Right ventricle myocardium inferior (tissue), 1 donor: ENCODE measurements at places on chromosomes 3 and 15. TPM values are rescaled to one million over a fixed set of nuclear protein-coding genes. Genes with fewer than 3 reads are reported as not detected.

DNA sequence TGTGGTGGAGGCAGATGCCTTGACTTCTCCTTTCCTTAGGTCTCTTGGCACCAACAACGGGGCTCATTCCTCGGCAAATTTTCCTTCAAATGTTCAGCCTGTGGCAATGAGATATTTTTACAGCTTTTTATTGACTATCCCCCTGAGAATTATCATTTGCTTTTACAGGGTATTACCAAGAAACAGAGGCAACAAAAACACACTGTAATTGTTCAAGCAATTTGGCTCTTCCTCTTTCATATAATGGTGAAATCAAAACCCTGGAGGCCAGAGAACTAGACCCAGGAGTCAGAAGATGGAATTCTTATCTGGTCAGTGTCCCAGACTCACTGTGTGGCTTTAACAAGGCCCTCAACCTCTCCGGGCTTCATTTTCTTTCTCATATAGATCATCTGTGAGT, 40.1 kb downstream of the TRIM42 start:
- no peak for DNase-seq

DNA sequence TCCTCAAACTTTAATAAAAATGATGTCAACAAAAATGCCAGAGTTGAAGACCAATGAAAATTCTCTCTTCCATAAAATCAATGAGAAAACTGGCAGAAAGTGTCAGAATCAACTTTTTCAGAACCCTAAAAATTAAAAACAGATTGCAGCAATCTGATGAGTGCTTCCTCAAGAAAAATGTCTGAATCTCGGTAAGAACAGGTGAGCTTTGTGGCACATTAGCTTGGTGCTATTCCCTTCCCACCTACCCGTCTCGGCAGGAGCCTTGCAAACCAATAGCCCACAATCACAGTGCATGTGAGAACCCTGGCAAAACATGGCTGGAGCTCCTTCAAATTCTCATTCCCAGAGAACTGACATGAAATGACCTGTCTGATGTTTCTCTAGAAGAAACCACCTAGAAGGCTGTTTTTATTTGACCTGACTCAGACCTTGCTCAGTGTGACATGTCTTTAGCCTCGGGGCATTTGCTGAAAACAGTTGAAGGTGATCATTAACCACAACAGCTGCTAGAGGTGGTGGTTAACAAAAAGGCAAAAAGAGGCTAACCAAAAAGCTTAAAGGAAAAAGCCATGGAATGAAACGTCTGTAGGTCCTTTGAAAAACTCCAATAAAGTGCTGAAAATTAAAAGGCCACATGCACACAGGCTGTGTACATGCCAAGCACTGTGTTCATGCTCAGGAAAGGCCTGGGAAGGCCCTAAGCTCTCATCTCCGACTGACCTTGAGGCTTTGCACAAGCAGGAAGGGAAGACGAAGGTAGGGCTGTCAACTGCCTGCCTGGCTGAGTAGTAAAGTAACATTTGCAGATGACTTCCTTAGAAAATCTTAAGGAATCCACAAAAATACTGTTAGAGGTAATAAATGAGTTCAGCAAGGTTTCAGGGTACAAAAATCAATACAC, 253.0 kb upstream of the NSMCE3 start:
- no peak for DNase-seq

DNA sequence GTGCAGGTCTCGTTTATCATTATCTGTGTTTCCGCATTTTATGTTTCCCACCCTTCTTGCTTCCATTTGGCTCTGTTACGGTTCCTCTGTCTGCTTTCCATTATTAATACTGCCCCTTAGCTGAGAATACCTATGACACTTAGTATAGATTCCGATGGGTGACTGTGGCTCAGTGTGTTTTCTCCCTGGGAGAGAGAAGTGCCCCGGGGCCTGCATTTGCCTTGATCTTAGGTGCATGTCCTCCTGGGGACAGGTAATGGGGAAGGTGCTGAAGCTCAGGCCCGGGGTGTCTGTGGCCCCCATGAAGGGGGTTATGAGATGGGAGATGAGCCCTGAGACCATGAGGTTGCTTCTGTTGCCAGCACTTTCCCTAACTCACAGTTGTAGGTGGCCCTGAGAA, 43.4 kb upstream of the PCSK6 start:
- DNase-seq: no peak

DNA sequence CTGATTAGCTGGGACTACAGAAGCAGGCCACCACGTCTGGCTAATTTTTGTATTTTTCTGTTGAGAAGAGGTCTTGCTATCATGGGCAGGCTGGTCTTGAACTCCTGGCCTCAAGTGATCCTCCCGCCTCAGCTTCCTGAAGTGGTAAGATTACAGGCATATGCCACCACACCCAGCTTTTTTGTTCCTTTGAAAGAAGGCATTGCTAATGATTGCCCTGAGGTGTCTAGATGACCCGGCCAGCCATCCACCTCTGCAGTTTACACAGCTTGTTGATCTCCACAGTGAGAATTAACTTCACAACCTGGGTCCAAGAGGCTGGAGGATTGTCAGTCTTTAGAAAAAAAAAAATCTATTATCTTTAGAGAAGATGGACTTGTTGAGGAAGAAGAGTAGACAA, 58.7 kb downstream of the SMAD3 start:
- no peak for DNase-seq

GRCh38 chr3:131712662-131713061, 209.9 kb upstream of the MRPL3 start:
- no peak for DNase-seq

GRCh38 chr3:149299938-149300801, 33.3 kb downstream of the TM4SF18 start:
- DNase-seq: no peak

GRCh38 chr15:56871185-56871584, 47.3 kb upstream of the TCF12 start:
- DNase-seq: no peak

GRCh38 chr3:152733584-152734119, 101.3 kb upstream of the P2RY1 start:
- DNase-seq: no peak

DNA sequence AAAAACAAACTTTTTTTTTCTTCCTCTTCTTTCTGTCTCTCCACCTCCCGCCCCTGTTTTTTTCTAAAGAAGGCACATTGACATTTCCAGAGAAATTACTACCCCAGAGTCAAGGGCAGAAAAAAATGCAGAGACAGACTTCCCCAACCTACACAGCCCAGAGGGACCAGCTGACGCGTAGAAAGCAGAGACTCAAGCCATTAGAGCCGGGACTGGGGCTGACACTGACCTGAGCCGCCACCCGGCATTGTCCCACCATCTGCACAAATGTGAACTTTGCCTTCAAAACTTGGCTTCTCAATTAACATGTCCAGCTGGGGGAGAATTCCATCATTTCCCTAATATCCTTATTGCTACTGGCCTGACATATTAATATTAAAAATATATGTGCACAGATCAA, 385.6 kb downstream of the NR2F2 start:
- DNase-seq: no peak

- DNase-seq: no peak
Observed at GRCh38 chr3:4421121-4421520, 45.9 kb downstream of the SUMF1 start.

GRCh38 chr15:60090747-60091146, 86.6 kb downstream of the FOXB1 start:
- DNase-seq: no peak

- DNase-seq: no peak
Observed at GRCh38 chr3:168048414-168049330, 47.1 kb downstream of the GOLIM4 start.

- no peak for DNase-seq
Observed at GRCh38 chr3:40128166-40128565, 181.3 kb upstream of the EIF1B start.

GRCh38 chr15:63381301-63382204, at the start of gene CA12:
Gene CA12 (minus strand): TSS chr15:63381846. CDS start chr15:63381720, 126 bp downstream.
- no peak for DNase-seq

GRCh38 chr3:133162670-133163305, 124.6 kb downstream of the TMEM108 start:
- DNase-seq: no peak

DNA sequence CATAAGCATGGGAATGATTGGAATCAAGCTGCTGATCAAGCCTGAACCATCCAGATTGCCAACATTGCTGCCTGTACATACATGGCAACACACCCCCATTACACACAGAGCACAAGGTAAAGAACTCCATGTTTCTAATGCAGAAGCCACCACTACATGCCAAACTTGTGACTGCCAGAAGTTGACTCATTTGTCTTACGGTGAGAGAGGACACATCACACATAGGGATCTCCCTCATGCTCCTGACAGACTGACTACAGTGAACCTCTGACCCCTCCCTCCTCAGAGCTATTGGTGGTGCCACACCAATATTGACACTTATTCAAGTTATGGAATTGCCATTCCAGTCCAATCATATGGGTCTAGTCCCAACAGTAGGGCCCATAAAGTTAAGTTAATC, 42.3 kb downstream of the EFHB start:
- no peak for DNase-seq

- no peak for DNase-seq
Observed at GRCh38 chr3:132966374-132966773, 71.8 kb upstream of the TMEM108 start.

- no peak for DNase-seq
Observed at GRCh38 chr3:44337248-44337785, 1.2 kb upstream of the TCAIM start.

DNA sequence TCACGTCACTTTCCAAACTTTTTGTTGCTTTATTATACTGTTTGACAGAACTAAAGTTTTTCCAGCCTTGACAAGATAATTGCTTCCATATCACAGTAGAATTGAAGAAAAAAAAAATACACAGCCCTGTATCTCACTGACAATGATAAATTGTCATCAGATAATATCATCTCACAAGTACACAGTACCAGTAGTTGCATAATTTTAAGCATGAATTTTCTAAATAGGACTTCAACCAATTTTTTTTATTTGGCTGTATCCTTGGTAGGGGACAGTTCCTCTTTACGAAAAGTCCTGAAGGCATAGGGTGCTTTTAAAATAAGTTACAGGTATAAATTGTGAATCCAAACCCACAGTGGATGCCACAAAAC, 230.7 kb downstream of the ATP8B4 start:
- no peak for DNase-seq

DNA sequence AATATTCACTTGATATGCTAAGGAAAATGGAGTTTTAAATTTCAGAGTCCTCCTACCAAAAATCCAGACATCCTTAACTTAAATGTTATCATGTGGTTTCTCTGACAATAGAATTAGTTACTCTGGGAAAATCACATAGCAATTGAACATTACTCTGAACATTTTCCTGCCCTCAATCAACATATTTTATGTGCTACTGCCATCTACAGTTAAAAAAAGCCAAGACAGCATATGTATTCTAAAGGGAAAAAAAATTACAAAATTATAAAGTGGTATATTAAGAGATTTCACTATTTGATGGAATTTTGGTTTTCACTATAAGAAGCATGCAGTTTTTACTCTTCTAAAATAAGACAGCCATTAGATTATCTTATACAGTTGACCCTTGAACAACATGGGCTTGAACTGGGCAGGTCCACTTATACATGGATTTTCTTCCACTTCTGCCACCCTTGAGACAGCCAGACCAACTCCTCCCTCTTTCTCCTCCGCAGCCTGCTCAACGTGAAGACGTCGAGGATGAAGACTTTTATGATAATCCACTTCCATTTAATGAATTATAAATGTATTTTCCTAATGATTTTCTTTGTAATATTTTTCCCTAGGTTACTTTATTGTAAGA, 122.3 kb downstream of the ATP1B3 start:
- DNase-seq: no peak

- DNase-seq: no peak
Observed at GRCh38 chr15:94002041-94002440, 229.3 kb upstream of the MCTP2 start.

Gene SIAH2
- total RNA-seq: 20.6 TPM

Gene ARGFX
- total RNA-seq: not detected

Gene GALNT15
- 5.8 TPM for total RNA-seq

Gene POPDC2
- 605 TPM for total RNA-seq

Gene EXD1
- total RNA-seq: not detected

Gene CKMT1A
- 0.43 TPM for total RNA-seq
